ENCODE measurements at places on chromosomes 1 and 21.
A peak's percentile ranks its signal among the peaks of the same experiment; 100 is the strongest.

DNA sequence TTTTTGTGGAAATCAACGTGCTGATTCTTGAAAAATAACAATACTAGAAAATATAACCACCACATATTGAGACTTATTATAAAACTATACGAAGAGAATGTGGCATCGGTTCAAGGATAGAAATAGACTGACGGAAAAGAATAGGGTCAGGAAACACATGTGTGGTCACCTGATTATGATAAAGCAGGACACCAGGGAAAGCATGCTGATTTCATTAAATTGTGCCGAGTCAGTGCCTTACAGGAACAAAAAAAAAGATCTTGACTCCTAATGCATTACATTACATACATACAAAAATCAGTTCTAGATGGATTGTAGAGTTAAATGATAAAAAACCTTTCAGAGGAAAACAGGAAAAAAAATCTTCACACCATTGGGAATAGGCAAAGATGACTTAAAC is 43.5 kb upstream of the SERPINC1 start:
- DNase-seq = no peak

DNA sequence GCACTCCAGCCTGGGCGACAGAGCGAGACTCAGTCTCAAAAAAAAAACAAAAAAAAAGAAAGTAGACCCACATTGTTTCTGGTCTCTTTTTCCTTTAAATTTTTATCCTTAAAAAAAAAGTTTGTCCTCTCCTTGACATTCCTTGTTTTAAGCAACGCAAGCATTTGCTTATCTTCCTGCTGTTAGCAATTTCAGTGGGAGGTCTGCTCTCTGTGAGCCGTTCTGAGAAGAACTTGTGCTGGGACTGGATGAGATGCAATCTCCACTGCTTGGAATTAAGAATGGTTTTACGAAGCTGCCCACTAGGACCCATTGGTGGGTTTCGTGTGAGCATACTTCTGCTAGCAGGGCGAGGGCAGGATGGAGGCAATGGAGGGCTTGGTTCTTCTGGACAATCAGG is 225.1 kb upstream of the TMEM51 start:
- DNase-seq = no peak

- no peak for DNase-seq
These were observed 3.4 kb downstream of the EGLN1 start for GRCh38 chr1:231418741-231419107.

DNA sequence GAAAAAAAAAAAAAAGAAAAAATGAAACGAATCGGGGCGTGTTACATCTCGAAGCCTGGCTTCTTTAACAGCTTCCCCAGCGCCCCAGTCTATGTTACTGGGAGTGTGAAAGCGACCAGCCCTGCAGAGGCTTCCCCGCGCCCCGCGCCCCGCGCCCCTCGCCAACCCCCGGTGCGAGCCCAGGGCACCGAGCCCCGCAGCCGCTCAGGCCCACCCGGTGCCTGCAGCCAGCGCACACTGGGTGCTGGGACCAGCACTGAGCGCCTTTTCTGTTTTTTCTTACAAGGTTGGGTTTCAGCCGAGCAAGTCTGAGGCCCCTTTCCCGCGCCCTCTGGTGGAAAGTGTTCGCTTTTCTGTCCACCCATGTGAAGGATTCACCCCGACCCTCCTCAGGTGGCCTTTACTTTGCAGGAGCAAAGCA is 42.1 kb upstream of the ZNF496 start:
- DNase-seq = peak; percentile 58

- DNase-seq = no peak
These were observed 65.3 kb downstream of the CD46 start for GRCh38 chr1:207817166-207817565.

DNA sequence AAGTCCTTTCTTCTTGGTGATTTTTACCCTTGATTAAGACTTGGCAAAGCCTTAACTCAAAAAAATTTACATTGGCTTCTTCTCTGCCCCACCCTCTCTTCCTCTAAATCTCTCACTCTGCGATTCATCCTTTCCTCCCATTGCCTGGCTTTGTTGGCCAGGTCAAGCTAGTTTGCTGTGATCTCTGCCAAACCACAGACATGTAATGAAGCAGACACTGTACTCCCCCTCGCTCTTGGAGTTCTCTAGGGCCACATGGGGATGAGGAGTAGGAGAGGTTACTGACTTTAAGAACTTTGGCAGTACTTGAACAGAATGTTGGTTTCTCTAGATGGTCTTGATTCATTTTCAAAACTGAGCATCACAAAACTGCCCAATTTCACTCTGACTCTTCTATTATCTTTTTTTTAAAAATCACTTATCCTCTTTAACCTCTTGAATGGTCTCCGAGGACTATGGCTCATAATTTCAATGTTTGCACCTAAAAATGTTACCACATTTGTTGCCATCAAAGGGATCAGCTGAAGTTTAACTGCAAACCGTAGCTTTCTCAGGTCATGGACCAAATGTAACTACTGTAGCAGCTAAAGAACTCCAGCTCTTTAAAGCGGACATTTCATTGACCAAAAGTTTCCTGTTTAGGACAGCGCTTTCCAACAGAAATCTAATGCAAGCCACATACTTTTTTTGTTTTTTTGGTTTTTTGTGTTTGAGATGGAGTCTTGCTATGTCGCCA is 62.7 kb upstream of the IPO9 start:
- DNase-seq = no peak

GRCh38 chr1:180503280-180503862 is 994 bp upstream of the ACBD6 start:
- no peak for DNase-seq

DNA sequence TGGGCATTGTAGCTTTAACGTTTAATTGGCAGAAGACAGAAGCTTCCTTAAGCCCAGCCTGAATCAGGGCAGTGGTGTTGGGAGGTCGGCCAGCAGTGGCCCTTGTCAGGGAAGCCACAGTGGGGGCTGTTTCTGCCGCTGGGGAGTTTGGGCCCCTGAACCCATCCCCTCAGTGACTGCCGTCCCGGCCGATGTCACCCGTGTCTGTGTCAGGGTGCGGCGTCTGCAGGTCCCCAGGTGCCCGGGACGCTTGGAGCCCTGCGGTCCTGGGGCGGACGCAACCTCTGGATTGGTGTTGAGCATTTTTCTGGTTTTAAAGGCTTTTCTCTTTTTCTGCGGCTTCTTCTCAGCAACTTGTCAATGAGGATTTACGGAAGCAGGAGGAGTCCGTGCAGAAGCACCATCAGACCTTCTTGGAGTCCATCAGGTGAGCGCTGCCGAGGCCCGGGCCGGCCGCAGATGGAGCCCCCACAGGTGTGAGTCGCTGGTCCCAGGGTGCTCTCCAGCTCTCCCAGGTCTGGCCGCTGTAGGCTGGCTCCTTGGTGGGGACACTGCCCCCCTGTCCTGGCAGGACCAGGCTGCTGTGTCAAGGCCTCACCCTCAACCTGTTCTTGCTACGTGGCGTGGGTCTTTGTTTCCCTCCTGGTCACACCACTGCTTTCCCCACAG is 2.3 kb downstream of the ATAD3C start:
- DNase-seq = no peak

DNA sequence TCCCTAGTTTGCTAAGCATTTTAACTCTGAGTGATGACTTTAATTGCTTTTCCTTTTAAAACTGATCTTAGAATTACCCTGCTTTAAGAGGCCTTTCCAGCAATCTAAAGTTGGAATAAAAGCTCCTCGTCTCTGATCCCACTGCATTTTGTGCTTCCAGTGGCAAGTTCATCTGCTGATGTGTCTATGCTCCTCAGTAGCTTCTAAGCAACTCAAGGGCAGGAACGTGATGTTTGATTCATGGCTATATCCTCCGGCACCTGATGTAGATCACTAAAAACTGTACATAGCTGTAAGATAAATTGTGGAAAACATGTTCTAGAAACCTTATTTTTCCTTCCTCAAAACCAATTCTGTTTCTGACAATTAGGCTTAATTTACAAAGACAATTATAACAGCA is 12.5 kb downstream of the CYYR1 start:
- DNase-seq = no peak

GRCh38 chr21:31181082-31181750 is 142.9 kb upstream of the KRTAP19-8 start:
- DNase-seq = no peak

GRCh38 chr1:239616673-239617072 is 230.3 kb downstream of the CHRM3 start:
- DNase-seq = no peak

DNA sequence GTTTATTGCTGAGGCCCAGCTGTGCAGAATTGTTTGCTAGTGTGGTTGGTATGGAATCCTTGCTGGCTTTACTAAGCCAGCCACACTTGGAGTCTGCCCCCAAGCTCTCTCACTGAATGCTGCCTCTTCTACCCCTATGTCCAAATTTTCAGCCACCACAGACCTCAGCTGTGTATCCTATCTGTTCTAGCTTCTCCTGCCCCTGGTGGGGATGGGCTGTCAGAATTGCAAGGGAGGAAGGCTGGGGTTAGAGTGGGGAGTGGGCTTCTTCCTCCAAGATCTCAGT is 4.4 kb downstream of the NHLH1 start:
- no peak for DNase-seq

GRCh38 chr1:220786337-220787068 is at the start of gene MTARC1:
Gene MTARC1, plus strand, starts transcription at chr1:220786913. Its CDS starts 32 bp downstream, at chr1:220786945.
- DNase-seq = peak; percentile 86

GRCh38 chr1:205812271-205812877 is 624 bp downstream of the SLC41A1 start:
- peak; percentile 47 for DNase-seq

DNA sequence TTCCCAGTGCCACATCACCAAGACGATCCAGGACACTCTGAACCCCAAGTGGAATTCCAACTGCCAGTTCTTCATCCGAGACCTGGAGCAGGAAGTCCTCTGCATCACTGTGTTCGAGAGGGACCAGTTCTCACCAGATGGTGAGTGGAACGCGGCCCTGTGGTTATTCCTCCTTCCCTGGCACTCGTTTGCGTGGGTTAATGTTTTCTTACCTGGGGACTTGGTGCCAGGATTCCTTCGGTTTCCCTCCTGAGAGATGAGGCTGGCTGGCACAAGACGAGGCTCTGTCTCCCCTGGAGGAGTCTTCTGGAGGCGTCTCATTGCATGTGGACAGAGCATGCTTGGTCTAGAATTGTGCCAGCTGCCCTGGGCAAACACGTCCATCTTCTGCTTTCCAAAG is 29.3 kb downstream of the ATP5PO start:
- DNase-seq = no peak

DNA sequence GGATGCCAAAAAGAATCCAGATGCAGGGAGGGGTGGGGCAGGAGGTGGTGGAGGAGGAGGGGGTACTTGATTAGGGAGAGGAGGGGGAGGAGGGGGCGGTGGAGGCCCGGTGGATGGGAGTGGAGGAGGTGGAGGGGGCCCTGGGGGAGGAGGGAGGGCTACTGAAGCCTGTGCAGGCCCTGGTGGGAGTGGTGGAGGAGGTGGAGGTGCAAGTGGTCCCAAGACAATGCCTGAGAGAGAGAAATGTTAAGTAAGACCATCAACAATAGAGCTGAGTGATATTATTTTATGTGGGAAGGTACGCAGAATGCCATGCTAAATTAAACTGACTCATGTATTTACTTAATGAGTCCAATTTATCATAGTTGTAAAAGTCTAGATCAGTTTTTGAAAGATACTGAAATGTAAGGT is 86.8 kb upstream of the LBR start:
- no peak for DNase-seq

DNA sequence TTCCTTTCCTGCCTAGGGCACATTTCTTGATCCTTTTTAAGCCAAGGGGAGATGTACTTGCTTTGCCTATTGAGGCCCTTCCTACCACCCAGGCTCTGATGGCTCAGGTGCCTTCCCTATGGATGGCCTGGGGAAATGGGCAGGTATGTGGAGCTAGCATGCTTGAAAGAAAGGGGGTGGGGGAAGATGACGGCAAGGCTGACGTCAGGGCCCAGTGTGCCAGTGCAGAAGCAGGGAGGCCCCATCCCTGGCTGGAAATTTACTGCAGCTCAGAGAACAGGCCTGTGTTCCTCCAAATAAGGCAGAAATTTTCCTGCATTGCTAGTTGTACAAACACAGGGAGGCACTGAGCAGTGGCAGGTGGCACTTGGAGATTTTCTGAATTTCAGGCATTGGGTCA is 453.2 kb upstream of the VAMP3 start:
- no peak for DNase-seq

DNA sequence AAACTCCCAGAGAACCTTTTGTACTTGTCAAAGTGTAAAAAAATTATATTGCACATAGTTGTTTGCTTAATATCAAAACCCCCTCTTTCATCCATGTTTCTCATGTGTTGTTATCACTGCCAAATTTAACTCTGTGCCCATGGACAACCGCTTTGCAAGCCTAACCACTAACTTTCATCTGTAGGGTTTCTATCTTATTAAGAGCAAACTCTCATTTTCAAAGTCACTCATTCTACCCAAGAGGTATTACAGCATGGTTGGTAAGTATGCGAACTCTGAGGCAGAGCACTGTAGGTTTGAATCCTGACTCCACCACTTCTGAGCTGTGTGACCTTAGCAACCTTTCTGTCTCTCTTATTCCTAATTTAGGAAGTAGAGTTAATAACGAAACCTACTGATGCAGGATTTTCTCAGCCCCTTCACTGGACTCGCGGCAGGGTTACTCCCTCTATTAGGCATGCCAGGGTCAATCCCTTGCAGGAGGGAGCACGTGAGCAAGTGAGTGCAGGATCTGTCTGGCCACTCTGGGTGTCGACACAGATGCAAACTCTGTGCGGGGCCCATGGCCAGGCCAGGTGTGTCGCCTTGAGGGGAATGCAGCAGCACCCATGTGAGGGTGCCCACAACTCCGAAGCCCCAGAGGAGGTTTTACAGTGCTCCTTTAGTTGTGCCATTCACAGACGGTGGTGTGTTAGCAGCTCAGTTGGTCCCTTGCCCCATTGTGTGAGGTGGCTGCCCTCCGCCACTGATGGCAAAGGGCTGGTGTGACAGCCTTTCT is 361.5 kb upstream of the ADGRL2 start:
- DNase-seq = no peak

Data from left ventricle myocardium superior (tissue), 1 donor.